ENCODE measurements at places on chromosomes 7 and 10.
A peak's percentile ranks its signal among the peaks of the same experiment; 100 is the strongest.

DNA sequence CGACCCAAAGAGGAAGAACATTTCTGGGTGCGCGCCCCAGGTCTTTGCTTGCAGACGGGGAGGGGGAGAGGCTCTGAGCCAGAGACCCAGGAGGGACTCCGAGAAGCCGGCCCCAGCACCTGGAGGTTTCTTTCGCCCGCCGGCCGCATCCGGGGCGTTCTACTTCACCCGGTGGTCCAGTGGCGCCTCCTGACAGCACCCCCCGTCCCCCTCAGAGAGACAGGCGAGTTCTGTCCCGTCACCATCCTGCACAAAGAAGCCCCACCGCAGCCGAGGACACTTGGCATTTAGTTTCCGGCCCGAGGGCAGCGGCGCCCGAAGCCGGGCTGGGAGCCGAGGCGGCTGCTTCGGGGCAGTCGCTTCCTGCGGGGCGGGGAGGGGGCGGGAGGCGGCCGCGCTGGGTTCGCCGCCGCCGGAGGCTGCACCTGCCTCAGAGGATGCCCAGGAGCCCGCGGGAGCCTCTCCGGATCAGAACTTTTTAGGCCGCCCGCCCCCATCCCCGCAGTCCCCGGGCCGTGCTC lies at the start of gene TMEM178B:
TSS of gene TMEM178B (plus strand) at position 424 of the 521 bp plus-strand sequence.
- DNase-seq, result no peak

DNA sequence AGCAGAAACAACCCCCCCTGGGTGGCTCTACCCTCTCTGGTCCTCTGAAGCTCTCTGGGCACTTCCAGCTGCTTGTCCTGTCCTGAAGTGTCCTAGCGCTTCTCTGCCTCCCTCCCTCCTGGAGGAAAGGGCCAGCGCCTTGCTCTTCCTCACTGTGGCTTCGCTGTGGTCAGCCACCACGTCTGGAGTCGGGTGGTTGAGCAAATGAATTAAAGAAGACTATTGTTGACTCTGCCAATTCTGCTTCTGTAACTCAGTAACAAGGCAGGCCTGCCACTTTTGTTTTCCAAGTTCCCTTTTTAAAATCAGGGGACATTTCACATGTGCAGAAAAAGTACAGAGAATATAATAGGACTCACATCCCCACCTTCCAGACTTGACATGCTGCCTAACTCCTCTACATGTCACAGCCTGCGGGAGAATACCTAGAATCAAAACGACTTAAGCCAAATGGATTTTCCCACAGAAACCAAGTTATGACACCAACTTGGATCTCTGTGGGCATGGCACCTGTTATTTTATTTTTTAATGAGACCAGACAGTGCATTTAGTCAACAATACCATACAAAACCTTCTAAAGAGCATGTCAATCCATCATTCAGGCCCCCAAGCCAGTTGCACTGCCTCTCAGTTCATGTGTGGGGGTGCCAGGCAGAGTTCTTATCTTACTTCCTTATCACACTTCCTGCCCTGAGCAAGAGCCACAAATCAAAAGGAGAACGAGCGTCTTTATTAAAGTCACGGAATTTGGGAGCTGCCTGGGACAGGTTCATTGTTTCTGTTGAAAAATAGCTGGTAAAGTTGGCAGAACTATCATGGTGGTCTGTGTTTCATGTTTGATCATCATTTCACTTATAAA lies 6.8 kb downstream of the FFAR4 start:
- no peak for DNase-seq

DNA sequence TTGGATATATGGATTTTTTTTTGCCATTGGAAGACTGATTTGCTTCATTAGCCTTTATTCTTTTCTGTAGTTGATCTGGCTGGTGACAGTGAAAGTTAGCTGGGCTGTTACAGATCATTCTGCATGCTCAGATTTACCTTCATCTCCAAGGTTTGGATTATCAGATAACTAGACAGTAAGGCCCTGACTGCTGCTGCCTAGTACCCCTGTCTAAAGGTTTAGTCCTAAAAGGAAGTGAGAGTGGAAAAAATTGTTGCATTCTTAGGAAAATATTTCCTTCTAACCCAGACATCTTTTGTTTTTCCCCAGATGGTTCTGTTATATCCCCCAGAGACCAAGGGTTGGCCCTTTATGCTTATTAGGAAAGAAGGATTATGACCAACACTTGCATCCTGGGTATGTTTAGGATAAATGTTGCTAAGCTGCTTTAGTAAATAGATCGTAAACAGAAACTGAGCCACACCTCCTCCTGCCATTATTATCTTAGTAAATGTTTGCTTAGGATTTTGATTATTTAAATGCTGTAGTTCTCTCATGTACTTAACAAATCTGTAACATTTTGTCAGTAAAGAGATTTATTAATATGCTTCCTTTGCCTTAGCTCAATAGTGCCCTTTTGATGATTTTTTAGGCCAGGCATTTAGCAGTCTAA lies 44.4 kb downstream of the MCU start:
- DNase-seq, result no peak

- DNase-seq, result no peak
Observed at GRCh38 chr10:122163174-122164022, 107.7 kb upstream of the BTBD16 start.

- DNase-seq, result peak; percentile 30
Observed at GRCh38 chr10:3465406-3465891, 292.9 kb upstream of the PITRM1 start.

DNA sequence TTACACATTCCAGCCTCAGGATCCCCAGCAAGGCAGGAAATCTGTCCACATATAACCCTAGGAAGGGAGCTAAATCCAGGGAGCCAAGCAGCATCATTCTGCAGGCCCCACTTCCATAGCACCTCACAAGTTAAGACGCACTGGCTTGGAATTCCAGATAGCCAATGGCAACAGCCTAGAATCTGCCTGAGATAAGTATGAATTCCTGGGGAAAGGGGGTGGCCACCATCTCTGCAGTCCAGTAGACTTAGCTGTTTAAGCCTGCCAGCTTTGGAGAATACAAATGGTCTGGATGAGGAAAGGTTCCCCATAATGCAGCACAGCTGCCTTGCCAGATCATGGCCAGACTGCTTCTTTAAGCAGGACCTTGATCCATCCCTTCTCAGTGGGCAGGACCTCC lies 179.4 kb upstream of the PRSS1 start:
- no peak for DNase-seq

GRCh38 chr10:86389441-86390193 lies 23.0 kb upstream of the GRID1 start:
- no peak for DNase-seq

DNA sequence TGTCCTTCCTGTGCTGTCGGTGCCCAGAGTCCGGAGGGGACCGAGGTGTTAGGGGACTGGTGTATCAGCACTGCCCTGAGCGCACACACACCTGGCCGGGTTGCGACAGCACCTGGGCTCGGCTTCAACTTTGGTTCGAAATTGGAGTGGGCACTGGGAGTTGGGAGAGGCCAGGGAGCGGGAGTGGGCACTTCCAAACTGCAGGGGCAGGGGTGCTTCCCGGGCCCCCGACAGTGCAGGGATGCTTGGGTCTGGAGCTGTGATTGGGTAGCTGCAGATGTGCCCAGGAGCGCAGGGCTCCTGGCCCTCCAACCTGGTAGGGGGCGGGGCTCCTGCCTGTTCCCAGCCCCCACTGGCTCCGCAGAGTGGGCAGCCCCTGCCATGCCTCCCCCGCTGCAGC lies 7.7 kb downstream of the BBS9 start:
- no peak for DNase-seq

- DNase-seq, result no peak
Observed at GRCh38 chr10:14349081-14349480, 18.4 kb upstream of the FRMD4A start.

DNA sequence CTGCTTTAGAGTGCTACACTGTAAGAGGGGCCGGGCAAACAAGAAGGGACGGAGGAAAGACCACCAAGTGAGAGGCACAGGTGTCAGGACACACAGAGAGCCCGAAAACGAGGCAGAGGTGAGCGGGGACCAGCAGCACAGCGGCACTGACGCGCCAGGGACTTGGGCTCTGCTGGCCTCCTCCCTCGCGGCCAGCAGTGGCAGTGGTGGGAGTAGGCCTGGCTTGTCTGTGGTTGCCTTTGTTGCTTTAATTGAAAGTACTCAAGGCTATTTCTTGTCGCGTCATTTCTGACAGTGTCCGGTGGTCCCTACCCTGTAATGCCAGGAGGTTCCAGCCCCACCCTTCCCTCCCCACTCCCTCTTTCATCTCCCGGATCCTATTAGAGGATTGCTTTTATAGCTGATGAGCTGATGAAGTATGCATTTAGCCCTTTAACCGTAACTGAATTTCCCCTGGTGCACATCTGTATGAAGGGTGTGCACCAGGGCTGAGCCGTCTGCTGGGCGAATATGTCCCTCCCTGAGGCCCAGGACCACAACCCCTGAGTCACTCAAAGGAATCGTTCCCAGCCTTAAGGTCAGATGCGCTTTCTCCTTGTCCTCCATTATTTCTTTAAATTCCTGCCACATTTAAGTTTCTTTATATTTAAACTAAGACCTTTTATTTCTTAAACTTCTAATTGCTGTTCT lies 39.5 kb upstream of the FAM20C start:
- no peak for DNase-seq

DNA sequence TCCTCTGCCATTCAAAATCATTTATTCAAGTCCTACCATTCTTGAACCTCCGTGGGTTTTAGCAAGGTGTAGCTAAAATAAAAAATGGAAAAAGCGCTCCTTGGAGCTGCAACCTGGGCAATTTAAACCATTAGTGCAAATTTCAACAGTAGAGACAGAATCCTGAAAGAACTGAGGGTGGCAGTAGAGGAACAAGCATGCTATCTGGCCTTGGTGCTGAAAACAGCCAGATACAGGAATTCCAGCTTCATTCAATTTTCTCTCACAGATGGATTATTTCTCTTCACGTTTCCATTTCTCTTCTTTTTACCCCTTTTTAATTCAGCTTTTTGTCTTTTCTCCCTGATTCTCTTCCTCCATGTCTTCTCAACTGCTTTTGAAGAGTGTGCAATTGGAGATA lies 77.7 kb downstream of the OTUD1 start:
- no peak for DNase-seq

GRCh38 chr7:49822856-49823255 lies 49.4 kb downstream of the VWC2 start:
- DNase-seq, result no peak

GRCh38 chr7:30646154-30646553 lies 36.1 kb downstream of the CRHR2 start:
- no peak for DNase-seq

GRCh38 chr7:143043391-143043790 lies 8.8 kb upstream of the OR6V1 start:
- no peak for DNase-seq

DNA sequence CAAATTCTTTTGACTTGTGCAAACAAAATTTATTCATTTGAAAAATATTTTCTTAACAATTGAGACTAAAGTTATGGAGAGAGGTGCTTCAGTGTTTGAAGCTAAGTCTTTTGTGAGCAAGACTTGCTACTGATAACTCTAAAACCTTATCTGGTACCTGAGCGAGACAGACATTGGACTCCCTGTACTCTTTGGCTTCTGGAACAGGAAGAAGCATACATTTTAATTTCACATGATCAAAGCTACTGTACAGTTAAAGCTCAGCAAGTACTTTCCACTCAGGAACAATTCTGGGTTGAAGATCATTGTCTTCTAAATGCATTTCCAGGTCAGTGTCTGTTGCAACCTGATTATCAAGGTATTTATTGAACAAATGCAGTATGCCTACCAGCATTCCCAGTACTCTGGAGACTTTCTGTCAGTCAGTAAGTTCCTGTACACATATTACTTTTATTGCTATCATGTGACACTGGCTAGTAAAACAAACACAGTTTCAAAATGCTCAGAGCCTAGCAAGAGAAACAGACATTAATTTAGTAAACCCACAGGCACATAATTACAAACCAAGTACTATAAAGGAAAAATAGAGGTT lies 42.4 kb downstream of the CABCOCO1 start:
- DNase-seq, result no peak

Measured in SJSA1 (cell line).